ENCODE measurements at places on chromosomes 7 and 10. TPM values are rescaled to one million over a fixed set of nuclear protein-coding genes. Genes with fewer than 3 reads are reported as not detected.

GRCh38 chr7:75040512-75040911 is 33.1 kb downstream of the RCC1L start:
- H3K27me3 ChIP-seq, result no peaks in the 10 kb centered on the region
- no peak for DNase-seq
- no peak overlapping the region for H3K27ac ChIP-seq
- peaks cover 3% of the 10 kb centered on the region for H3K4me1 ChIP-seq

GRCh38 chr10:119342335-119342734 is 135.0 kb downstream of the GRK5 start:
- H3K4me3 ChIP-seq, result no peak overlapping the region
- DNase-seq, result no peak
- H3K27ac ChIP-seq, result no peak overlapping the region
- H3K4me1 ChIP-seq, result no peaks in the 10 kb centered on the region
- H3K36me3 ChIP-seq, result no peaks in the 10 kb centered on the region

Gene ARHGAP22
- 6.9 TPM for total RNA-seq

Gene C10orf62
- total RNA-seq, result 0.31 TPM

Gene CRPPA
- 1.9 TPM for total RNA-seq

Gene TSPAN15
- total RNA-seq, result 7.8 TPM

DNA sequence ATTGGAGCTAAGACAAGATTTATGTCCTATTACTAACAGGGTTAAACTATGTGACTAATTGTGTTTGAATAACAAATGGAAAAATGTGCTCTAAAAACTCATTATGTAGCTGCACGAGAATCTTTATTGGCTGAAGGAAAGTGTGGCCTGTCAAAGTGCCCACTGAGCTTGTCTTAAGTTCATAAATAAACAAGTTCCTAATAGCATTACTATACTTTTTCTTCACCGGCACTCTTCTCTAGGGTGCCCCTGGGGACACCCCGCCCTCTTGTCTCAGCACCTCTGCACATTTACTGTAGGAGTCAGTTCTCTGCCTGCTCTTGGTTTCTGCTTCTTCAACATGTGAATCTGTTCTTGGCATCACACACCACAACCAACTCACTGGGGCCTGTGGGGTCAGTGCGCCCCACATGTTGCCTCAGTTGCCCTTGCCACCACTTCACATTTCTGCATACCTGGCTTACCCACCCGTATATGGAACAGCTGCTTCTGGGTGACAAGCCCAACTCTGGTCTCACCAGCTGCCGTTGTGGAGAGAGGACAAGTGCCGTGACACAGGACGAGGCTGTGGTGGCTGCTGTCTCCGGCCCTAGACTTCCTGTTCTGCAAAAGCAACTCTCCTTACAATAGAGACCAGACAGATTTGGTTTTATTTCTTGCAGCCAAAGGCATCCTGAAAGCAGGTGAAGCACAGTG is 96.3 kb upstream of the DDC start:
- peaks cover 32% of the 10 kb centered on the region for H3K36me3 ChIP-seq
- no peak for DNase-seq
- no peaks in the 10 kb centered on the region for H3K4me1 ChIP-seq

GRCh38 chr7:108415821-108416536 is 40.3 kb downstream of the NRCAM start:
- H3K4me1 ChIP-seq, result peaks cover 6% of the 10 kb centered on the region
- H3K36me3 ChIP-seq, result no peaks in the 10 kb centered on the region
- H3K4me3 ChIP-seq, result no peak overlapping the region
- no peak overlapping the region for H3K27ac ChIP-seq
- H3K27me3 ChIP-seq, result no peaks in the 10 kb centered on the region

Gene PTCD1
- 12.8 TPM for total RNA-seq

DNA sequence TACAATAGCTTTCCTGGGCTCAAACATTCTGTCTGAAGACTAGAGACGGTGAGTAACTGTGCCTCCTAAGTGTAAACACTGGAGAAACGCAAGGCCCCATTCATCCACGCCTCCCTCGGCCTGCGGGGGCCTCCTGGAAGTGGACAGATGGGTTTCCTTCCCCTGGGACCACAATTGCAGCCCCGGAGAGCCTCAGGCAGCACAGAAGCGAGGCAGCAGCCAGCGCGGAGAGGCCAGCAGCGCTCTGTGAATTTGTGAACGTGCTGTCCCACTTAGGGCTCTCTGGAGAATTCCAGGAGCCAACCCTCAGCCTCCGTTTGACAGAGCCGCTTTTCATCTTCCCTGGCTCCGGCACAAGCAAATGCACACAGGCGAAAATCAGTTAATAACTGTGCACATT is 23.2 kb upstream of the CALN1 start:
- no peak overlapping the region for H3K4me3 ChIP-seq
- H3K27me3 ChIP-seq, result no peaks in the 10 kb centered on the region
- no peaks in the 10 kb centered on the region for H3K4me1 ChIP-seq
- H3K36me3 ChIP-seq, result no peaks in the 10 kb centered on the region
- H3K27ac ChIP-seq, result no peak overlapping the region
- DNase-seq, result no peak

Gene PRKCQ
- total RNA-seq, result 11.8 TPM

DNA sequence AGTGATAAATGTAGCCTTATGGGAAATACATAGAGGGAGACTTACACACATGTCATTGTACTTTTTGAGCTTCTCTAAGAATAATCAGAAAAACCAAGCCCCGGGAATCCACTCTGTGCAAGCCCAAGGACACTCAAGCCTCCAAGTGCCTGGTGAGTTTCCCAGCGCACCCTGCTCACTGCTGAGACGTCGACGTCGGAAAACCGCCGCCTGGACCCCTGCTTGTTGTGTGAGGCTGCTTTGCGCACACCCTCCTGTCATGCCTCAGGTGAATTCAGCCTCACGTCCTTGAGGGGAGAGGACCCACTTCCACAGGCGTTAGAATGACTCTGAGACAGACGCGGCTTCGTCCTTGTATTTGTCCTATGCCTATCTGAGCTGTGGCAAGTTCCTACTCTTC is 368.4 kb upstream of the AKR1E2 start:
- H3K27me3 ChIP-seq, result no peaks in the 10 kb centered on the region
- no peak overlapping the region for H3K27ac ChIP-seq
- no peak overlapping the region for H3K4me3 ChIP-seq
- H3K4me1 ChIP-seq, result no peaks in the 10 kb centered on the region

DNA sequence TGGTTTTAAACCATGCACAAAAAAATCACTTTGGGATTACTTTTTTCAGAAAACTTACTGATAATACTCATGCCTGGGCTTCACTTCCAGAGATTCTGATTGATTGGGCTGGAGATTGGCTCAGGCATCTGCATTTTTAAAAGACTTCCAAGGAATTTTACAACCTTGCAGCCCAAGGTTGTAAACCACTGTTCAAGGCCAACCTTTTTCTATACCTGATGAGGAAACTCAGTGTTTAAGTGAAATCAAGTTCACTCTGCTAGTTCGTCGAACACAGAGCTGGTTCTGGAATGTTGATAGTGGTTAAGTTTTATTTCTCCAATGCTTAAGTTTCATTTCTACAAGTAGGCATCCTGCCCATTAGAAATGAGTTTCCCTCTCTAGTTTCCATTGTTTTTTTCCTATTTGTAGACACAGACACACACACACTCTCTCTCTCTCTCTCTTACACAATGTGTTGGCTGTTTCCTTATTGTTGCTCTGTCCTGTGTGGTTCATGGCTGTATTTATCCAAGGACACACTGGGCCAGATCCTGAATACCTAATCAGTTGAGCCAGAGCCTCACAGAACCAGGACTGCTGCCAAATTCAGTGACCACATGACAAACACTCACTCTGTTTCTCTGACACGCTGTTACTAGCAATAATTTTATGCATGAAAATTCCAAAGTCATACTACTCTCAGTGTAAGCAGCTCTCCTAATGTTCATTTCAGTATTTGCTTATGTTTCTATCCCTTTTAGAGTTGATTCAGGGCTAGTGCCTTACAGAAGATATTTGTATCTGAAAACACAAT is 3.7 kb upstream of the IFIT1B start:
- DNase-seq, result no peak
- no peaks in the 10 kb centered on the region for H3K36me3 ChIP-seq
- no peaks in the 10 kb centered on the region for H3K27me3 ChIP-seq
- no peak overlapping the region for H3K4me3 ChIP-seq
- no peak overlapping the region for H3K27ac ChIP-seq
